ENCODE measurements at places on chromosomes 5 and 9.
A peak's percentile ranks its signal among the peaks of the same experiment; 100 is the strongest.

- no peak for DNase-seq
Observed at GRCh38 chr5:137296213-137296781, 202.8 kb downstream of the SPOCK1 start.

DNA sequence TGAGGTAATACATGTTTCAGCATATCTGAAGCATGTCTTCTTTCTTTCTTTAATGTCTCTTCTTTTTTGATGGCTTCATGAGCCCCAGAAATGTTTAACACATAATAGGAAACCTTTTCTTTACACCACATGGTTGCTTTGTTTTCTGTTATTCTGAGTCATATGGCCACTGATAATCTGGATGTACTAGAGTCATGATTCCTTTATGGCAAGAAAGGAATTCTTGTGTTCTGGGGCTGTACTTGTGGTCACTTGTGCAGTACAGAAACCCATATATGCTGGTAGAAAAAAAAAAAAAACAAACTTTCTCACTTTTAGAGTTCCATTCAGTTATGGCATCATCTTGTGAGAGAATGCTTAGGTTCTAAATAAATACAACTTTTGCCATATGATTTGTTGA, 1669.3 kb upstream of the CDH9 start:
- DNase-seq, result no peak

GRCh38 chr5:17154211-17154996, 63.0 kb upstream of the BASP1 start:
- DNase-seq, result no peak

DNA sequence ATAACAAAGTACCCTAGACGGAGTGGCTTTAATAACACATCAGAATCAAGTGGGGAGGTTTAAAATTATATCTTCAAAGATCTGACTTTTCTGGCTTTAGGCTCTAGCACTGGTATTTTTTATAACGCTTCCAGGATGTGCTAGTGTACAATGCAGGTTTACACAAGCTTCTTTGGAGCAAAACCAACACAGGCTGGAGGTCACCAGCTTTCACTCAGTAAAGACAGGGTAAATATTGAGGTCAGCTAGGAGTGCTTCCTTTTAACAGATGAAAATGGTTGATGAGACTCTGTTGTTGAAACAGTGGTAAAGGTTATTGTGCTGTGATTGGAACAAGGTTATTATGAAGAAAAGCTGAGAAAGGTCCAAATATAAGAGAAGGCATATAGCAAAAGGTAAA, 414.2 kb downstream of the TAF11L14 start:
- no peak for DNase-seq

- no peak for DNase-seq
Observed at GRCh38 chr9:79233542-79233941, 338.2 kb upstream of the TLE4 start.

- DNase-seq, result no peak
Observed at GRCh38 chr5:5418006-5418405, 4.5 kb upstream of the ICE1 start.

- no peak for DNase-seq
Observed at GRCh38 chr5:90983711-90984124, 399.4 kb downstream of the ARRDC3 start.

DNA sequence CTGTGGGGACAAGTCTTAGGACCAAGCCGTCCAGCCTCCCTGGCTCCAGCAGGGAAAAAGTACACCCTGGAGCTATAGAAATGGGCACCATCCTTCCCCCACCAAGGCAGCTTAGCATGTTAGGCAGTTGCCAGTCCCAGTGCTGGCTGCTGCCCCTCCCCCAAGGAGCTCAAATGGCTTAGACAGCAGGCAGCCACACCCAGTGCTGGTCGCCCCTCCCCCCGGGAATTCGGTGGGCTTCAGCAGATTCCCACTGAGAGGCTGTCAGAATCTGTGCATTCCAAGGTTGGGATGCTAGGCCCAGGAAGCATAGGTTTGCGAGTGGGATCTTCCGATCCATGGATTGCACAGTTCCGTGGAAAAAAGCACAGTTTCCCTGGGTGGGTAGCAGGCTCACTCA, 105.2 kb upstream of the ITGA1 start:
- DNase-seq, result no peak

DNA sequence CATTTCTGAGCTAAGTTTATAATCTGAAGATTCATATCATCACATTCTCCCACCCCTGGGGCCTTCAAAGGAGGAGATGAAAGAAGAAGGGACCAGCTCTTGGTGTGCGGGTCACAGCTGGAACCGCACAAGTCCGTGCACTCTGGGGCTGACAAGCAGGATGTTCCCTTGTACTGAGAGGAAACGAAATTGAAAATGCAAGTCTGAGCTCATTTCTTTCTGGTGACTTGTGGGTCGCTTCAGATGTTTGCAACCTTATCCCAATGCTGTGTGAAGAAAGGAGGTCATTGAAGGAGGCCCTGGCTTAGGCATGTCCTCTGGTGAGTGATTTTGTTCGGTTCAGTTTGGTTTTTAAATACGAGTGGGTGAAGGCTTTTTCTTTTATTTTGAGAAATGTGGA, 59.6 kb downstream of the C9orf152 start:
- DNase-seq, result peak; percentile 60

GRCh38 chr9:116365056-116365471, 211.5 kb downstream of the PAPPA start:
- DNase-seq, result no peak

DNA sequence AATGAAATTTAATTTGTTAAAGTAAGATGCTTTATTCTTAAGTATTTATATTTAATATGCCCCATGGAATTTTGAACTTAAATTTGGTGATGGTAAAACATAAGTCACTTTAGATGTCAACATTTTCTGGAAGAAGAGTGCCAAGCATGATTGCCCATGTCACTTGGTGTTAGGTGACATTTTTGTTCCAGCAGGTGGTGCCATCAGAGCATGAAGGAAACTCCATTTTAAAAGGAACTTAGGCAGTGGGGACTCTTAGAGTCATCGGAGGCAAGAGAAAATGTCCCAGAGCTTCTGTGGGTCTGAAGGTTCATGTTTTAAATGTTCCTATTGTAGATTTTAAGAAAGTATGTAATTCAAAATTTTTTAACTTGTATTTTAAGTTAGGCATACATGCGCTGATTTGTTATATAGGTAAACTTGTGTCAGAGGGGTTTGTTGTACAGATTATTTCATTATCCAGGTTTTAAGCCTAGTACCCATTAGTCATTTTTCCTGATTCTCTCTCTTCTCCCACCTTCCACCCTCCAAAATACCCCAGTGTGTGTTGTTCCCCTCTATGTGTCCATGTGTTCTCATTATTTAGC, 789.3 kb downstream of the SEMA5A start:
- no peak for DNase-seq

DNA sequence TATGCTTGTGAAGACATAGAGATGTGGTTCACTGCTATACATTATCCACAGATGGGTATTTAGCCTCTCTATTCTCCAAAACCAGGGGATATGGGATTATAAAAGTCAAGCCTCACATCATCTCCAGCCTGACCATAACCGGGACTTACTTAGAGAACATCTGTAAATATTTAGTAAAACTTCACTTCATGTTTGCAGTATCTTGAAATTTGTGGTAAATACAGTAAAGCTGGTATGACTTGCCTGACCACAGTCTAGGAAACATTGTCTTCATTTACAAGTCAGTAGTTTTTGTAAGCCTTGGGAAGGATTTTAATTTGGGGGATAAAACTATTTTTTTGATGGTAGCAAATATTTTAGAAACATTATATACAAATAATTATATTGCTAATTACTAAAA, 64.2 kb downstream of the MAST4 start:
- no peak for DNase-seq

- no peak for DNase-seq
Observed at GRCh38 chr5:14105718-14106410, 37.3 kb upstream of the TRIO start.

- DNase-seq, result no peak
Observed at GRCh38 chr9:16099732-16100536, 547.1 kb downstream of the CCDC171 start.

DNA sequence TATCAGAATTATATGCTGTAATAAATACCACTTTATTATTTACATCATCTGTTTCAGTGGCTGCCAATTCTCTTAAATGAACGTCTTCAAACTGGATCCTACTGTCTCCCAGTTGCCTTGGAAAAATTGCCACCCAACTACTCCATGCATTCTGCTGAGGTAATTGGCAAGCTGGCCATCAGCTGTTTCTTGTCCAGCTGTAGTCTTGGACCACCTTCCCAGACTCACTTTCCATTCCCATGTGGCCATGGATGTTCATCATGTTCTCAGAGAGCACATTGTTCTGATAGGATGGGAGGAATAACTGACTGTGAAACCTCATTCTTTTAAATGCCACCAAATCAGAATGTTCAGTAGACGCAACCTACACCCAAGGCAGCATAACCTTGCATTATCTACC, 157.5 kb downstream of the DOCK8 start:
- no peak for DNase-seq

DNA sequence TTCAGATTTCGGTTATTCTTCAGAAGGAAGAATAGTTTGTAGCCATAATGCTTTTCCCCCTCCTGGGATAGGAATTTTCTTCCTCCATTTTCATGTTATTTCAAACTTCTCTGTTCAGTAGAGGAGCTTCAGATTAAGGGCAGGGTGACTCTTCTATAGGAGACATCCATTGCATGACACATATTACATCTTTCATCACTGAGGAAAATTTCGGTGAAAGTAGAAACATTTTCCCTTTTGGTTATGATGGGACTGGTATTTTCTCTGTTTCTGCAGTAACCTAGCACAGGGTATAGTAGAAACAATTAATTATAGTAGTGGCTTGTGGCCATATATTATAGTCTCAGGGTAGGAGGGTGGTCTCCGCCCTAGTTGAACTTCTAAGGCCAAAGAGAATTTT, 1.1 kb downstream of the IPO11 start:
- no peak for DNase-seq

- DNase-seq, result no peak
Observed at GRCh38 chr5:53039855-53040254, 50.7 kb downstream of the ITGA2 start.

GRCh38 chr5:53890490-53890889, 330.1 kb downstream of the NDUFS4 start:
- DNase-seq, result no peak

GRCh38 chr9:99182356-99182755, 39.4 kb downstream of the ALG2 start:
- no peak for DNase-seq

GRCh38 chr5:112870966-112871365, 9.9 kb downstream of the SRP19 start:
- no peak for DNase-seq

DNA sequence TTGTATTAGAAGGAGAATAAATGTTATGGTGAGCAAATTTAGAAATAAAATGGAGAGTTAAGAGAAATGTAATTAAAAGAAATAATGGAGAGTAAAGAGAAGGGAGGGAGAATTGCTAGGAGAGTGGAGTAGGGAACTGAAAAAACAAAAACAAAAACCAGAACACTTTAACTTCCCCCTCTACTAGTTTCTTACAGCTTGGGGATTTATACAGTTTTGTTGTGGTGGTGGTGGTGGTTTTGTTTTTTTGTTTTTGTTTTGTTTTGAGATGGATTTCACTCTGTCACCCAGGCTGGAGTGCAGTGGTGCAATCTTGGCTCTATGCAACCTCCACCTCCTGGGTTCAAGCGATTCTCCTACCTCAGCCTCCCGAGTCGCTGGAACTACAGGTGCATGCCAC, 322.4 kb downstream of the TMEM167A start:
- DNase-seq, result no peak

DNA sequence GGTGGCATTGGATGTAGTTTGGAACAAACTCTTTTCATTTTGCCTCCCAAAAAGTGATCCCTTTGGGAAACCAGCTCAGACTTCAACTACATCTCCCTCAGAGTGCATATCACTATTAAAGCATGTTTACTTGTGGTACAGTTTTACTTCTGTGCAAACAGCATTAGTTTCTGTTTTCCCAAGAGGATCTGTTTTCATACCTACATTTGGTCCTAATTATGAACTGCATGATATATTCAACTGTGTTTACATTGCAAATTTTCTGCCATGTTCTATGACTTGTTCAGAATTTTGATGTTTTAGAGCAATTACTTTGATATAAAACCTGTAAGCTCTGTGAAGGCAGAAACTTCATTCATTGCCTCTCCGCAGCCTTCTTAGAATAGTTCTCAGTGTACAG, 681.5 kb upstream of the ACO1 start:
- DNase-seq, result no peak

- peak; percentile 21 for DNase-seq
Observed at GRCh38 chr9:76459694-76460635, 983 bp downstream of the GCNT1 start.

- no peak for DNase-seq
Observed at GRCh38 chr5:6281818-6282217, 96.5 kb downstream of the MED10 start.

DNA sequence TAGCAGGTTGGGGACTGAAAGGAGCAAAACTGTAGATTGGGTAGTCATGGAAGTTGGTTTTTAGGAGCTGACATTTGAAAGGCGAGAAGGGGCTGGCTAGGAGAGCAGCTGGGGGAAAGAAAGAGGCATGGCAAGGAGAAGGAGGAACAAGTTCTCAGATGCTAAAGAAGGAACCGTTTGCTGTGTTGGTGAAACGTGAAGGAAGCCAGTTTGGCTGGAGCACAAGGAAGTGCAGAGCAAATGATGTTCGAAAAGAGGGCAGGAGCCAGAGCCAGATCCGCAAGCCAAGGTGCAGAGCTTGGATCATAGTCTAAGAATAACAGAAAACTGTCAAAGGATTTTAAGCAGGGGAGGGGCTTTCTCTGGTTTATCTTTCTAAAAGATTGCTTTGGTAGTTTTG, 276.6 kb downstream of the ASTN2 start:
- no peak for DNase-seq

GRCh38 chr5:169029037-169029436, 271.9 kb downstream of the SLIT3 start:
- DNase-seq, result no peak

GRCh38 chr5:91042936-91043255, 340.2 kb downstream of the ARRDC3 start:
- no peak for DNase-seq

DNA sequence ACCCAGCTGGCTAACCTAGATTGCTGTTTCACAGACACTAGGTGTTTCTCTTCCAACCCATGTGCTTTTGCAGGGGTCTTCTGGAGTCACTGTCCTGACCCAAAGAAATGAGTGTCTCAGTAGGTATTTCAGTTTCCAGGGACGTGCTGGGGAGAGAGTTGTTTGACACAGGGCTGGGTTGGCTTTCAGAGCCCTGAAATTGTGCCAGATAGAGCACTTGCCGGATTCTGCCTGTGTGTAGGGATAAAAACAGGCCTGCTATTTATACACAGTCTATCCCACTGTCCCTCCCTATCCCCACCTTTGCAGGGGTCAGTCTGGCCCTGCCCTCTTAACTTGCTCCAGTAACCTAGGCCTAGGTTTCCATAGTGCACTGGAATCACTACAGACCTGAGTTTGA, 957 bp upstream of the HBEGF start:
- no peak for DNase-seq

GRCh38 chr9:120628207-120628924, 48.4 kb upstream of the CDK5RAP2 start:
- DNase-seq, result no peak

- DNase-seq, result no peak
Observed at GRCh38 chr5:1874348-1874747, 8.4 kb downstream of the IRX4 start.

DNA sequence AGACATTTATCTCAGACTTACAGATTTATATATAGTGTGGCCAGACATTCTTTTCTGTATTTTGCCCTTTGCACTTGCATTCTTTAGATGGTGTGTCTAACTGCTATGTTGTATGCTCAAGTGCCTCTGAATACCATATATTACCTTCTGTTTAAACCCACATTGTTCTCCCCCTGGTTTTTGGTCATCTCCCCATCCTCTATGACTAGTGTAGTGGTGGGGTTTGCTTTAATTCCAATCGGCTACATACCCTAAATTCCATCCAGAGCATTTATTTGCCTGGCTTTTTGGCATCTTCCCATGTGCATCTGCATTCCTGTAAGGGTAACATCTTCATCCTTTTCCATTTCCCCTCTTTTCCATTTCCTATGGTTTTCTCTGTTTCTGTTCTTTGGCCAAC, 271.0 kb upstream of the SLC30A5 start:
- no peak for DNase-seq
